Fibroblast of lung (primary cell): ENCODE measurements at places on chromosomes 5 and 9. TPM values are rescaled to one million over a fixed set of nuclear protein-coding genes. Genes with fewer than 3 reads are reported as not detected.

Gene OSTF1
- total RNA-seq, result 33.6 and 49.9 TPM in 2 replicates

Gene TAF11L5
- not detected in 2 replicates for total RNA-seq

Gene ZDHHC11B
- total RNA-seq, result under 0.01 TPM in 2 replicates

Gene WDR38
- not detected in 2 replicates for total RNA-seq

Gene TMEM215
- not detected in 2 replicates for total RNA-seq

Gene DOLPP1
- total RNA-seq, result 4.9 and 7.4 TPM in 2 replicates

Gene SMIM33
- not detected in 2 replicates for total RNA-seq

Gene ITGA2
- 50.1 and 75.5 TPM in 2 replicates for total RNA-seq

Gene HEMGN
- not detected in 2 replicates for total RNA-seq

Gene DNAH5
- 0.77 and 3.1 TPM in 2 replicates for total RNA-seq

Gene SOWAHA
- total RNA-seq, result 0.17 and 0.26 TPM in 2 replicates

DNA sequence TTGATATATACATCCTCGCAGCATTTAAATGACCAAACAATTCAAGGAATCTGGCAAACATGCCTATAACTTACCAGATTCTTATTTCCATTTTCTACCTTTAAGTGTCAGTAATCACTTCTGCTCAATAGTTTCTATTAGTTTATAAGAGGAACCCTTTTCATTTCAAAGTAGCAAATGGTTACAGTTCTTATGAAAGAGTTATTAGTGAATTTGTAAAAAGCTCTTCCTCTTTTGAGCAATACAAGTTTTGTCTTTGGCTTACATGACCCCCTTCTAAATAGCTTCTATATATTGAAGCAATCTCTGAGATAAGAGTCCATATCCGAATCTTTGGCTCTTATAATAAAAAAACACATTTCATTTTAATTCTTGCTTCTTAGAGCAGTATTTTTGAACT lies 42.0 kb downstream of the ELL2 start:
- no peak for DNase-seq

DNA sequence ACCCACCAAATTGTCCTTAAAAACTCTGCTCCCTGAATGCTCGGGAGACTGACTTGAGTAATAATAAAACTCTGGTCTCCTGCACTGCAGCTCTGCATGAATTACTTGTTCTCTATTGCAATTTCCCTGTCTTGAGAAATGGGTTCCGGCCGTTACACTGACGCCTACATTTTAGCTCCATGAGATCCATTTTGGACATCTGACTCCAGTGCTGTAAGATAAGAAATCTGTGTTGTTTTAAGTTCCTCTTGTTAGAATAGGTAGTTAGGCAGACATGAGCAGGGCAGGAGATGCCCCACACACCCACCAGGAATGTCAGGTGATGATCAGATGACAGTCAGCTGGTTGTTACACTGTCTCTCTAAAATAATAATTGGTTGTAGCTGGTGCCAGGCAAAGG lies 125.8 kb upstream of the SHB start:
- no peak for DNase-seq

- peak; percentile 43 for DNase-seq
These were observed 180.3 kb upstream of the ADRA1B start for GRCh38 chr5:159735749-159736660.

DNA sequence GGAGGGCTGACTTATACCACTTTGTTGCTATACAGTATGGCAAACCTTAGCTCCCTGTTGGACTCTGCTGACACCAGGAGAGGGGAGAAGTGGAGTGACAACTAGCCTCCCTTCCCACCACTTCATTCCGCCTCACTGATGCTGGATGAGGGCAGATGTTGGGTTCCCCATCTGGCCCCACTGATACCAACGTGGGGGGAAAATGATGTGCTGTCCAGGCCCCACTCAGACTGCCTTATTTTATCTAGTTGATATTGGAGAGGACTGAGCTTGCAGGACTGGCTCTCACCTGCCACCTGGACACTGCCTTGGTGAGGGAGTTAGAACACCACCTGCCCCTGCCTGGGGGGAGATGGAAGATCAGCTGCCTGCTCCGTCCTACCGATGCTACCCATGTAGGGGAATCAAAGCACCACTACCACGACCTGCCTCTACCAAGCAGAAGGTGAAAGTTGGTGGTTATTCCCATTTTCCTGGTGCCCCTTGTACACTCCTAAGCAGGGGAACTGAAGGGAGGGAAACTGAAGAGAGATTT lies 292.1 kb downstream of the GADD45G start:
- no peak for DNase-seq

DNA sequence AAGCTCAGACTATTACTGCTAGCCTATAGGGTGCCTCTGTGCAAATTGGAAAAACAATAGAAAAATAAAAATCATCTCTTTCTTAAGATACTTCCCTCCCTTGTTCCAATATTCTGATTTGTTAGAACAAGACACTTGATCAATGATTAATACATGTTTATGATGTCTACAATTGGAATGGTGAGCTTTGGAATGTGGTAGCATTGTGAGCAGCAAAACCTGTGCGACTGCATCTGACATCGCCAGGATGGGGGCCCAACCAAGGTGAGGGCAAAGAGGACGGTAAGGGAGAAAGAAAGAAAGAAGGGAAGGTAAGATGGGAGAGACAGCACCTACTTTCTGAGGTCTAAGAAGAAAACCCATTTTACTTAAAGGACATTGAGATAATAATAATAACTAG lies 183.0 kb upstream of the TRIM32 start:
- no peak for DNase-seq

- DNase-seq, result no peak
These were observed 16.2 kb upstream of the PTGS1 start for GRCh38 chr9:122354536-122355199.

- no peak for DNase-seq
These were observed 60.3 kb downstream of the NR6A1 start for GRCh38 chr9:124710766-124711165.

GRCh38 chr5:137167187-137167586 lies 331.9 kb downstream of the SPOCK1 start:
- no peak for DNase-seq

- DNase-seq, result peak; percentile 96
These were observed 5.3 kb downstream of the ANKS6 start for GRCh38 chr9:98790842-98791607.

DNA sequence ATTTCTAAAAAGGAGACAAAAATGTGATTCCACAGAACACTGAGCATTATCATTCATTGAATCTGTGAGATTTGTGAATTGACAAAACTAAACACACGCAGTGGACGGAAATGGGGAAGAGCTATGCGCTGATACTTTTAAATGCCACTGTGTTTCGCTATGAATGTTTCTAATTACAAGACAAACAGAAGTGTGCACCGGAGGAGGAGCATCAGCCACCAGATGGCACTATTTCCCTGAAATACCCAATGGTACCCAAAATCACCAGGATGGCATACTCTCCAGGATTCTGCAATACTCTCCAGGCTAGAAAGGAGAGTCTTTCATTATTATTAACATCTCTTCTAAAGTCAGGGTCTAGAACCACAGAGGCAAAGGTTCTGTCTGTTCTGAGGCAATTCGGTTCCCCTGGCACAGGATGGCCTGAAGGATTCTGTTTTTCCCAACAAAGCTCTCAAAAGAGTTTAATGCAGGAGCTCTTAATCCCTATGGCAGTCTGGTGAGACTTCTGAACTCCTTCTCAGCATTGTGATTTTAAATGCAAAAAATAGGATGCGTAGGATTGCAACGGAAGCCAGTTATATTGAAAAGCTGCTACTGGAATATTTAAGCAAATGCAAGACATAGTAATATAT lies 13.8 kb upstream of the PUM3 start:
- DNase-seq, result peak; percentile 53

GRCh38 chr9:127788337-127789011 lies 2.6 kb downstream of the CDK9 start:
- no peak for DNase-seq

DNA sequence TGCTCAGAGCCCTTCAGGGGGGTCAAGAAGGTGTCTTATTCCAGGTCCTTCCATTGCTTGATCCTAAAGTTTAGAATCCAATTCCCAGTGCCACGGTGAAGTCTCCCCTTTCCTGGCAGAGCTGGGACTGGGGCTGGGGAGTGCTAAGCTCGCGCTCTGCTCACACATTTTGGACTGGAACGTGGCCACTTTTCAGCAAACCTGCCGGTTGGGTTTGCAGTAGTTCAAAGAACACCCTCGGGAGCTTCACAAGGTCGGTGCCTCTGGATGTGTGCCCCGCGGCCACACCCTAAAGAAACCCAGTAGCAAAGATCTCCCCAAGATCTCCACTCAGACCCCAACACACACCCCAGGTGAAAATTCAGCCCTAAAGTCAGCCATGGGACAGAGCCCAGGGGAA lies at the start of gene C9orf152:
Gene C9orf152, minus strand, starts transcription at position 129 of the 400 bp plus-strand sequence. CDS start 580 bp downstream, outside the sequence.
- no peak for DNase-seq

DNA sequence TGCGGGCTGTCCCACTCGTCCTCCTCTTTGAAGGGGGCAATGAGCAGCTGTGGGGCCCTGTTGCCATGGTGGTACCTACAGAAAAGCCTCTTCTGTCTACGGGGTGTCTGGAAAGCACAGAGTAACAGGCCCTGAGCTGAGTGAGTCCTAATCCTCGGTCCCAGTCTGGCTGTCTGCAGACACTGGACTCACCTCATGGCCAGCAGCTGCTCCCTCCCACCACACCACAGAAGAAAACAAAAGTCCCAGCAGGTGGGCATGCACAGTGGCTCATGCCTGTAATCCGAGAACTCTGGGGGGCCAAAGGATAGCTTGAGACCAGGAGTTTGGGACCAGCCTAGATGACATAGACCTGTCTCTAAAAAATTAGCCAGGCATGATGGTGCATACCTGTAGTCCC lies 19.9 kb downstream of the P4HA2 start:
- no peak for DNase-seq

DNA sequence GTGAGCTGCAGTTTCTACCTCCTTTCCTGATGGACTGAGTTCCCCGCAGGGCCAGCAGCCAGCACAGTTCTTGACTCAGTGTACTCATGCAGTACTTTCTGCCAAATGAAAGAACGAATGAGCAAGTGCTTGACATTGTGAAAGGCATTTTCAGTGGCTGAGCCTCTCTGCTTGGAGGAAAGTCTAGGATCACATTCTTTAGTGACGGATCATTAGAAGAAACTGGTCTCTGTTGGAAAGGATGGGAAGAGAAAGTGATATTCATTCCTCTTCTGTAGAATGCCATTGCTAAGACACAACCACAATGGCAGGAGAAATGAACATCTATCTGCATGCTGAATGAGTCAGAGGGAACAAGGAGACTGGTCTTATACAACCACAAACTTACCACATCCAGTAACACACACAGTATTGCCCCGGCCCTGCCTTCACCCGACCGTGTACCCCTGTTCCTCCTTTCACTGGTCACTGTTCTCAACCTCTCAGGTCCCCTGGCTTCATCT lies 206.9 kb downstream of the CRB2 start:
- DNase-seq, result peak; percentile 98

GRCh38 chr5:32074401-32074800 lies 99.7 kb downstream of the GOLPH3 start:
- no peak for DNase-seq

DNA sequence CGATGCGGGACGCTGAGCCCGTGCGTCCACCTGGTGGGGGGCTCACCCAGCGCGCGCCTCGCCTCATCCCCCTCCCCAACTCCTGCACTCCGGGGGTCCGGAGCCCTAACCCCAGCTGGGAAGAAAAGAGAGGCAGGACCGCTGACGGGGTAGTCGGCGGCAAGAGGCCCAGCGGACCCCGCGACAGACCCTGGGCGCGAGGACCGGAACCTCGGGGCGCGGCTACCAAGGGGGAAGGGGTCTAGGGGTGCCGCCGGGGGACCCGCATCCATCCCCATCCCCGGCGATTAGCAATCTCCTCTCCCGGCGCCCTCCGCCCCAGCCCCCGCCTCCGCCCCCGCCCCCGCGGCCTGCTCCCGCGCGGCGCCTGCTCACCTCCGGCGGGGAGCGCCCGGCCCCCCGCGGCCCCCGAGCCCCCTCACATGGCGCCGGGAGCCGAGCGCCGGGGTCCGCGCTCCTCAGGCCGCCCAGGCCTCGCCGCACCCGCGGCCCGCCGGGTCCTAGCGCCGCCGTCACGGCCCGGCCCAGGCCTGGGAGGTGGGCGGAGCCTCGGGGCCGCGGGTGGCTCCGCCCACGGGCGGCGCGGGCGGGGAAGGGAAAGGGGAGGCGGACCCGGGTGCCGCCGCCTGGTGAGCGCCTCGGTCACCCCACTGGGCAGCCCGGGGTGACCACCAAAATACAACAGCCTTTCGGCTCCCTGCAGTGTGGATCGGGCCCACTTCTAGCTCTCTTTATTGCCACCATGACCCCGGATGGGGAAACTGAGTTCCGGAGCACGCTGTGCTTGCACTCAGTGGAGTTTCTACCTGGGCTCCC lies at the start of gene ST6GALNAC6:
Gene ST6GALNAC6, minus strand, starts transcription at position 476 of the 816 bp plus-strand sequence. CDS start 1,622 bp downstream, outside the sequence.
- peak; percentile 71 for DNase-seq

DNA sequence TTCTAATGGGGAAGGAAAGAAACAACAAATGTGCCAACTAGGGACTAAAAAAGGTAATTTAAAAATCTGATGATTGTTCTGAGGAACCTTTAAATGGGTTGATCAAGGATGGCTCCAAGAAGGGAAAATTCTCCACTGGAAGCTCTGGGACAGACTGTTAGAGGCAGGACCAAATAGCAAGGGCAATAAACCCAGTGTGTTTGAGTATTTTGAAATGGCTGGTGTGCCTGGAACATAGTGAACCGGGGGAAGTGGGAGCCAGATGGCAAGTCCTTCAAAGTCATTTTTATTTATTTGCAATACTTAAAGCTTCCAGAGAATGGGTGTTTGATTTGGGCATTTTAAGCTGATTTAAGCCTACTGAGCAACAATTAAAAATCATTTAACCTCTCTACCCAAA lies 587.7 kb upstream of the MEF2C start:
- no peak for DNase-seq

DNA sequence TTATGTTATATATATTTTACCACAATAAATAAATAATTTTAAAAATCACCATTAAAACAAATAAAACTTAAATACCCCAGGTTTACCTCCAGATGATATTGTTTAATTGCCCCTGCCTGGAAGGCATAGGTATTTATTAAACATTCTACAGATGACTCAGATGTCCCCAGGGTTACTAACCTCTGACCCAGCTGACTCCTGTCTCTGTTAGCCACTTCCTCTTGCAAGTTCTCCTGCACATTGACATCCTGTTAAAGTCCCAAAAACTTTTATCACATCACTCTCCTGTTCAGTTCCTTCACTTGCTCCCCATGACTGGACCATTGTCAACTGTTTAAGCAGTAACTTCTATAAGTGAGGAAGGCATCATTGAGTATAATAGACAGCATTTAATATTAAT lies 37.0 kb upstream of the RAB3C start:
- DNase-seq, result no peak

DNA sequence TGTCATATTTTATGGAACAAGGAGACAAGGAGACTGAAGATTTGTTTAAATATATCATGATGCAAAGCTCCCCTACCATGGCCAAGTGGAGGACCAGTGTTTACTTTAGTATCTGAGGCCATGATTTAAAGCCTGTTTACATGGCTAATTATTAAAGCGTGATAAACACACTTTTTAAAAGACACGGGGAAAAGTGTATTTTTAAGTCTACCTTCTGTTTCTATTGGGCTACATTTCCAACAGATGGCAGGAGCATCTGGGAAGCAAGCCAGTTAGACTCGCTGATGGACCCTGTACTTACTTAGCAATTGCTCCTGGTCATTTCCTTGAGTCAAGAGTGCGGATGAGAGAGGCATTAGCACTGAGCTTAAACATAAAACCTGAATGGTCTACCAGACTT lies 480.3 kb upstream of the SEMA6A start:
- DNase-seq, result peak; percentile 20

GRCh38 chr5:44356231-44356630 lies 33.0 kb downstream of the FGF10 start:
- DNase-seq, result no peak
